Activated CD4-positive, alpha-beta T cell treated with anti-CD3 and anti-CD28 coated beads, Interleukin-2, amount 50 U/mL, for 48 hours (primary cell): ENCODE measurements at places on chromosomes 7 and 10.

DNA sequence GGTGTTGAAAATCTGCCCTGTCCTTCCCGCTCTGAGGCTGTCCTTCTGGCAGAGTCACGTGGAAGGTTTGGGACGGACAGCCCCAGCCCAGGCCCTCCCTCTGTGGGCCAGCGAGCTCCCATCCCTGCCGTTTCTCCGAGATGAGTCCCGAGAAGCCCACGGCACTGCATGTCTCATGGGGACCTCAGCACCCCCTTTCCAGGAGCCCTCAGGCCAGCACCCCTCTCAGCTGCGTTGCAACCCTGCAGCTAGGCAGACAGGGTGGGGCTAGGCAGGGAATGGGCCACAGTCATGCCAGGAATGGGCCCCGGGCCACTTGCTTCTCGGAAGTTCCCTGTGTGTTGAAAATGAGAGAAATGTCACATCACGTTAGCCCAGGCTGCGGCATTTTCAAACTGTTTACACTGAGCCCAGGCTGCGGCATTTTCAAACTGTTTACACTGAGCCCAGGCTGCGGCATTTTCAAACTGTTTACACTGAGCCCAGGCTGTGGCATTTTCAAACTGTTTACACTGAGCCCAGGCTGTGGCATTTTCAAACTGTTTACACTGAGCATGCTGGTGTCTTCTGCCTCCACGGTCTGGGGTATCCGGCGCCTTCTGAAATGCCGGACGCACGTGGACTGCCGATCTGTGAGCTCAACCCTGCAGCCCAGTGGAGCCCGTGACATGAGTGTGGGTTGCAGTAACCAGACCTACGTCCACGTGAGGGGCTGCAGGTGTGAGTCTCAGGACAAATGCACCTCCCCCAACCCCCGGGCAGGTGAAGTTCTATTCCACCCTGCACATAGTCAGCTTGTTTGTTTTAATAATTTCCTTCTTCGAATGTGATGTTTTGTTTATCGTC lies 42.6 kb downstream of the FAM20C start:
- DNase-seq: no peak

DNA sequence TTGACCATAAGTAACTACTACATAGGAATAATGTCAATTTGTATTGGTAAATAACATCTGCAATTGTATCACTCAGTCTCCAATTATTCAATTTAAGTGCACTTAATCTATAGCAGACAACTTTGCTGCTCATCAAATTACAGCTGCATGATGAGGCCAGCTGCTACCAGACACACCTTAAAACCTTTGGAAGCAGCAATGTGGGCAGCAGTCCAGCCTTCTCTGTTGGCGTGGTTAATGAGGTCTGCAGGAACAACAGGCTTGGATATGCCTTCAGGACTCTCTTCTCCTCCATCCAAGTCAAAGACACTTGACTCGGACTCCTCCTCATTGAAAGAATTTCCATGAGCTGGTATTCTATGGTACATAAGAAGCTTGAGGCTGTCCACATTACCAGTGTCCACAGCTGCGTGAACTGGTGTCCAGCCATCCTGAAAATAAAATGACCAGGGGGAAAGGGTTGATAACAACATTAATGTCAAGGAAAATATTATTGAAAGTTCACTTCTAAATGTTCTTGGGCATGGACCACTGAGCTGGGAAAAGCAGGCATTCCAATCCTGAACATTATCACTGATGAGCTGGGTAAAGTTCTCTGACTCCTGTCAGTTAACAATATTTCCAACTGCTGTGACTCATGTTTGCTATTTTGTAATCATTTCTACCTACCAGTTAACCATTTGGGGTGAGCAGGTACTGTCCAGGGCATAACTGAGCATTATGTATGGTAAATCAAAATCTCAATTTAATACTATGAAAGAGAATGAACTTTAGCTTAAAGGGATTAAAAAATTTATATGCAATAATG lies 95.7 kb downstream of the CTTNBP2 start:
- no peak for DNase-seq

- DNase-seq: no peak
Observed at GRCh38 chr7:29839302-29839701, 33.0 kb downstream of the WIPF3 start.

- no peak for DNase-seq
Observed at GRCh38 chr10:114418109-114418508, 13.8 kb upstream of the AFAP1L2 start.

- no peak for DNase-seq
Observed at GRCh38 chr7:150848111-150848510, 4.2 kb upstream of the AOC1 start.

- no peak for DNase-seq
Observed at GRCh38 chr7:26060733-26061677, 91.0 kb upstream of the NFE2L3 start.

- DNase-seq: no peak
Observed at GRCh38 chr7:73774923-73775322, 4.9 kb upstream of the CLDN3 start.

DNA sequence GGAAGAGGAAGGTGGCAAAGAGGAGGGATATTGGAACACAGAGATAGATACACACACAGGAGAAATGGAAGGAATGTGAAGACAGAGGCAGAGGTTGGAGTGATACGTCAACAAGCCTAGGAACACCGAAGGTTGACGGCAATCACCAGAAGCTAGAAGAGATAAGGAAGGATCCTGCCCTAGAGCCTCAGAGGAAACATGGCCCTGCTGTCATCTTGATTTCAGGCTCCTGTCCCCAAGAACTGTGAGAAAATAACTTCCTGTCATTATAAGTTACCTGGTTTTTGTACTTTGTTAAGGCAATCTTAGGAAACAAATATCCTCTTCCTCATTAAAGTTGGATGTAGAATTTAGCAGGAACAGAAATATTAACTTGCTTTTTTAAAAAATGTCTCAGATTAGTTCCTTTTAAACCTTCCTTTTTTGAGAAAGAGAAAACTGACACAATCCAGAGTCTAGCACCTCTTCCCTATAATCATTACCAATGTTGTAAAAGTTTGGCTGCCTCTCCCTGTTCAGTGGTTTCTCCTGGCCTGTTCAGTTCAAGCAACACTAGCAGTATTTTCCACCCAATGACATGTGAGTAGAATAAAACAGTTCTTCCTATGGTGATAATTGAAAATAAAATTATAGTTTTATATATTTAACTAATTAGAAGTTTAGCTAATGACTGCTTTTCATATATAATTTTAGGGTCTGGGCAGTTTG lies 28.8 kb upstream of the GNAI1 start:
- DNase-seq: no peak

DNA sequence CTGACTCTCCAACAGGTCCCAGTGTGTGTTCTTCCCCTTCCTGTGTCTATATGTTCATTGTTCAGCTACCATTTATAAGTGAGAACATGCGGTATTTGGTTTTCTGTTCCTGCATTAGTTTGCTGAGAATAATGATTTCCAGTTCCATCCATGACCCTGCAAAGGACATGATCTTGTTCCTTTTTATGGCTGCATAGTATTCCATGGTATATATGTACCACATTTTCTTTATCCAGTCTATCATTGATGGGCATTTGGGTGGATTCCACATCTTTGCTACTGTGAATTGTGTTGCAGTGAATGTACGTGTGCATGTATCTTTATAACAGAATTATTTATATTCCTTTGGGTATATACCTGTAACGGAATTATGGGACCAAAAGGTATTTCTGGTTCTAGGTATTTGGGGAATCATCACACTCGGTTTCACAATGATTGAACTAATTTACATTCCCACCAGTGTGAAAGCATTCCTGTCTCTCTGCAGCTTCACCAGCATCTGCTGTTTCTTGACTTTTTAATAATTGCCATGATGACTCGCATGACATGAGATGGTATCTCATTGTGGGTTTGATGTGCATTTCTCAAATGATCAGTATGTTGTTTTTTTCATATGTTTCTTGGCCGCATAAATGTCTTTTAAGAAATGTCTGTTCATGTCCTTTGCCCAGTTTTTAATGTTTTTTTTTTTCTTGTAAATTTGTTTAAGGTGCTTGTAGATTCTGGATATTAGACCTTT lies 60.2 kb downstream of the LSMEM1 start:
- no peak for DNase-seq

DNA sequence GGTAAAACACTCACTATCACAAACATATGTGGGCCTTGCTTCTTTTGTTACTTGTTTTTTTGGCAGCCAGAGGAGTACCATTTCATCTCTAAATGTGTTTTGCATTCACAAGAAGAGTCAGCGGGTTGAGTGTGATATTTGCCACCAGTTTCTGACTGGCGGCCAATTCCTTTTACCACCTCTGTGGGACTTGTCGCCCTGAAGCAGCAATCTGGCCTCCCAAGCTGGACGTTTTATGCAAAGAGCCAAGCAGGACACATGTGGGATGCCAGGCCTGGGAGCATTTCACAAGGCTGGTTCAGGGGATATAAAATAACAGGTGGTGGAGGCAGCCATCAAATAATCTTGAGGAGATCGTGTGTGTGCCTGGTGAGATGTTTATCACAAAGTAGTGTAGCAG lies 61.8 kb upstream of the TRIL start:
- no peak for DNase-seq

- DNase-seq: no peak
Observed at GRCh38 chr7:130741331-130741995, 7.5 kb upstream of the KLF14 start.

DNA sequence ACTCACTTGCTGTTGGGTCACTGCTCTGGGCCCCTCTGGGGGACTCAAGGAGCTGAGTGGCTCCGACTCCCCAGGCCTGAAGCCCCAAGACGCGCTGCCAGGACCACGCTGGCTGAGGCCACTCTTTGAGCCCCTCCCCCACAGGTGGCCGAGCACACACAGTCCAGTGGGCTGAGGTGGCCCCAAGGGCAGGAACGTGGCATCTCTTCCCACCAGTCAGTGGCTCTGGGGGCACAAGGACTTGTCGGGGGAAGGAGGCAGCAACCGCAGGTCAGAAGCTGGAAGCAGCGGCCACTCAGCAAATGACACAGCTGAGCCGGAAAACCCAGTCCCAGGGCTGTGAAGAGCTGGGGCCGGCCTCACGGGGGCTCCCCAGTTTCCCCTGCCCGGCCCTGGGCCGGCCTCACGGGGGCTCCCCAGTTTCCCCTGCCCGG lies 24.1 kb downstream of the GRIFIN start:
- DNase-seq: peak; percentile 24

DNA sequence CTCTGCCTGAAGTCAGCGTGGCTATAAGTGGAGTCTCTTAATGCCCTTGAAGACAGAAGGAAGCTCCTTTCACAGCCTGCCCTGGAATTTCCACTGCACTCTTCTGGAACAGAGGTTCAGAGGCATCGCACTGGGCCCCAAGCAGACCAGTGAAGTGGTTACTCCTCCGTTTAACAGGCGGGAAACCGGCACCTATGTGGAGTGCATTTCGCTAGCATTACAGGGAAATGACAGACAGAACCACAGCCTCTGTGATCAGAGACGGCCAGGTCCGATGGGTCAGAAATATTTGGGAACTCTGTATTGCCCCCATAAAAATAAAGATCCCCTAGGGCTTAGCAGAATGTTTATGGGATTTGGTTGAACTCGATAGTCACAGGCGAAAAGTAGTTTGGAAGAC lies 406.9 kb upstream of the PRKCQ start:
- DNase-seq: no peak

DNA sequence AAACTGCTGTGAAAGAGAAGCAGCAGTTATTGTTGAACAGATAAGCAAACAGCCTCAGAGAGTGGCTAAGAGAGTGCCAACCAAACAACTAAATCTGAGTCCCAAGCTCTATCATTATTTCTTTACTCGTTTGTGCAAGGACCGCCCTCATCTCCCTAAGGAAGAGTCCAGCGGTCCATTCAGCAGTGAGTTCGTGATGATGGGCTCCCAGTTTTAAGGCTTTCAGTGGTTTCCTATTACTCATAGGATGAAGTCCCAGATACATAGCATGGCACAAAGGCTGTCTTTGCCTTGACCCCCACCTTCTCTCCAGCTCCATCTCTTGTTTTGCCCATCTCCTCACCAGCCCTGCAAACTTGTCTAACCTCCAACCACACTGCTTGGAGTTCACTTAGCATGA lies 24.3 kb upstream of the PDE1C start:
- no peak for DNase-seq

DNA sequence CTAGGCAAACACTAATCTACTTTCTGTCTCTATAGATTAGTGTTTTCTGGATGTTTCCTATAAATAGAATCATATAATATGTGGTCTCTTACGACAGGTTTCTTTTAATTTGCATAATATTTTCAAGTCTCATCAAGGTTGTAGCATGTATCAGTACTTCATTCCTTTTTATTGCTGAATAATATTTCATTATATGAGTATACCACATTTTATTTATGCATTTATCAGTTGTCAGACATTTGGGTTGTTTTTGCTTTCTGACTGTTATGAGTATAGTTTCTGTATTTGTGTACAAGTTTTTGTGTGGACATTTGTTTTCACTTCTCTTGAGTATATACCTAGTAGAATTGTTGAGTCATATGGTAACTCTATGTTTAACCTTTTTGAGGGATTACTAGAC lies 48.2 kb downstream of the SHOC2 start:
- no peak for DNase-seq

DNA sequence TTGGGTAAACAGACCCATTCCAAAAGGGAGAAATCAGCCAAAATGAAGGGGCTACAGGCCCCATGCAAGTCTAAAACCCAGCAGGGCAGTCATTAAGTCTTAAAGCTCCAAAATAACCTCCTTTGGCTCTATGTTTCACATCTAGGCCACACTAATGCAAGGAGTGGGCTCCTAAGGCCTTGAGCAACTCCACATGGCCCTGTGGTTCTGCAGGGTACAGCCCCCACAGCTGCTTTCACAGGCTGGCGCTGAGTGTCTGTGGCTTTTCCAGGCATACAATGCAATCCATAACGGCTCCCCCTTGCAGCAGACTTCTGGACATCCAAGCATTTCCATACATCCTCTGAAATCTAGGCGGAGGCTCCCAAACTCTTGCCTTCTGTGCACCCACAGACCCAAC lies 9.0 kb downstream of the TMEM243 start:
- DNase-seq: no peak

GRCh38 chr10:122504610-122504950 lies 43.2 kb downstream of the HTRA1 start:
- DNase-seq: no peak

DNA sequence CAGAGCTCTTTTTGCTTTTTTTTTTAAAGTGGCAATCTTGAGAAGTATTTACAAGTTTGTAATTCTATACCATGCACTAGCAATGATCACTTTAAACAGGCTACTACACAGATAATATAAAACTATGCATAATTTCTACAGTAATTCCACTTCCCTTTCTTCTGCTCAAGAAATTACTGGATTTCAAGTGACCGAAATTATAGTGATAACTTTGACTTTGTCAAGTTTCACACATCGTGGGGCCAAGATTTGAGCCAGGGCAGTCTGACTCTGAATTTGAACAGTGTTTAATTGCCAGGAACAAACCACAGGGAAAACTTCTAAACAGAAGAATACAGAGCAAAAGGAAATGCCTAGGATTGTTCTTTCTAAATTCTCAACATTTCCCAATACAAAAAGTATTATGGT lies 288.3 kb upstream of the MKLN1 start:
- DNase-seq: no peak

- DNase-seq: no peak
Observed at GRCh38 chr10:63573068-63573697, 52.0 kb downstream of the REEP3 start.

- DNase-seq: no peak
Observed at GRCh38 chr10:52066383-52066782, 247.7 kb upstream of the DKK1 start.
